Type B pancreatic cell (in vitro differentiated cells): ENCODE measurements at places on chromosomes 13 and 19. TPM values are rescaled to one million over a fixed set of nuclear protein-coding genes. Genes with fewer than 3 reads are reported as not detected.

- no peak for DNase-seq
Measured at GRCh38 chr13:39498471-39499114, 104.4 kb downstream of the LHFPL6 start.

DNA sequence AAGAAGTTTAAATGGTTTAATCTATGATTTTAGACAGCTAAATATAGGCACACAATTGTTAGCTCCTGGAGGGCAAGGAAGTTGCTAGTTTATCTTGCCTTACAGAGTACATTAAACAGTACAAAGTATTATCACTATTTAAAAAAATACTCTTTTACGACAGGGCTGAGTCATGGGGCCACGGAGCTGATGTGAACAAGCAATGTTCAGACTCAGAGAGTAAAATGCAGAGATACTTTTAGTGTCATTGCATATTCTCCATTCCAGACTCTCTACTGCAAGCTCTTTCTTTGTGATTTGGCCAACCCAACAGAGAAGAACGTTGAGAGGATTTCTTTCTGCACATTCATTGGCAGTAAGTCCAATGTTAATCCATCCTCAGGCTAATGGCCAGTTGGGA is 352.4 kb downstream of the SPRY2 start:
- DNase-seq = no peak

DNA sequence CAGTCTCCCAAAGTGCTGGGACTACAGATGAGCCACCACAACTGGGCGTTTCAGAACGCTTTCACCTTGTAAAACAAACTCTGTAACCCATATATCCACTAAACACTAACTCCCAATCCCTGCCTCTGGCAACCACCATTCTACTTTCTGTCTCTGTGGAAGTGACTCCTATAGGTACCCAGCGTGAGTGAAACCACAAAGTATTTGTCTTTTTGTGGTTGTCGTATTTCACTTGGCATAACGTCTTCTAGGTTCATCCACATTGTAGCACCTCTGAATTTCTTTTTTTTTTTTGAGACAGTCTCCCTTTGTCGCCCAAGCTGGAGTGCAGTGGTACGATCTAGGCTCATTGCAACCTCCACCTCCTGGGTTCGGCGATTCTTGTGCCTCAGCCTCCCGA is 44.8 kb downstream of the BRD4 start:
- DNase-seq = no peak

DNA sequence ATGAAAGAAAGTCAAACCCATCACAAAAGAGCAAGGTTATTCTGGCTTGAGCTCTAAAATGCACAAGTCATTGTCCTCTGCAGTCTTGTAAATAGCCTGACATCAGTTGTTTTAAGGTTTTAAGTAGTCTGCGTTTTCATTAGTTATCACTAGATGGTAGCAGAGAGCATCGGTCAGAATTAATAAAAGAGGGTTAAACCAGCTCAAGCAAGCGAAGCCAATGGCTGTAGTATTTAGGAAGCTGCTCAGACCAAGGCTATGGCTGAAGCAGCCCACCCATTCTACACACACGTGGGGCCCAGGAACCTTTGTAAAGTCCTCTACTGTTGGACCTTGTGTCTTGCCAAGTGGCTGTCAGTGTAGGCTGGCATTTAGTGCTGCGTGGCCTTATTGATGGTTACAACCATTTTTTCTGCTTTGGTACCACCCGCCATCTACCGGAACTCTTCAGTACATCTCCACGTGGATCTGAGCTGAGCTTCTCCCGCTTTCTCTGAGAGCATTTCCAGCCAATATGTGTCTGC is 13.3 kb upstream of the ZNF57 start:
- DNase-seq = no peak

- DNase-seq = no peak
Measured at GRCh38 chr13:113258321-113259054, 38.6 kb upstream of the LAMP1 start.

LIPE gene
- 6.9 and 17.9 TPM in 2 replicates for total RNA-seq

LRFN3 gene
- 17.3 and 22.6 TPM in 2 replicates for total RNA-seq
